Sigmoid colon (tissue), 7 donors: ENCODE measurements at places on chromosomes 12 and 14. TPM values are rescaled to one million over a fixed set of nuclear protein-coding genes. Genes with fewer than 3 reads are reported as not detected.

SLC7A8 gene
- 19.7 TPM for total RNA-seq

- H3K4me1 ChIP-seq = peaks cover 58% of the 10 kb centered on the region
- no peaks in the 10 kb centered on the region for H3K27me3 ChIP-seq
- H3K36me3 ChIP-seq = peaks cover 7% of the 10 kb centered on the region
- no peak overlapping the region for H3K27ac ChIP-seq
Measured at GRCh38 chr14:52895000-52895399, 55.9 kb downstream of the FERMT2 start.

- H3K27me3 ChIP-seq = no peaks in the 10 kb centered on the region
- H3K27ac ChIP-seq = no peak overlapping the region
- no peaks in the 10 kb centered on the region for H3K36me3 ChIP-seq
- no peaks in the 10 kb centered on the region for H3K4me1 ChIP-seq
- H3K4me3 ChIP-seq = no peak overlapping the region
Measured at GRCh38 chr12:58241099-58241498, 299.7 kb downstream of the ATP23 start.

DNA sequence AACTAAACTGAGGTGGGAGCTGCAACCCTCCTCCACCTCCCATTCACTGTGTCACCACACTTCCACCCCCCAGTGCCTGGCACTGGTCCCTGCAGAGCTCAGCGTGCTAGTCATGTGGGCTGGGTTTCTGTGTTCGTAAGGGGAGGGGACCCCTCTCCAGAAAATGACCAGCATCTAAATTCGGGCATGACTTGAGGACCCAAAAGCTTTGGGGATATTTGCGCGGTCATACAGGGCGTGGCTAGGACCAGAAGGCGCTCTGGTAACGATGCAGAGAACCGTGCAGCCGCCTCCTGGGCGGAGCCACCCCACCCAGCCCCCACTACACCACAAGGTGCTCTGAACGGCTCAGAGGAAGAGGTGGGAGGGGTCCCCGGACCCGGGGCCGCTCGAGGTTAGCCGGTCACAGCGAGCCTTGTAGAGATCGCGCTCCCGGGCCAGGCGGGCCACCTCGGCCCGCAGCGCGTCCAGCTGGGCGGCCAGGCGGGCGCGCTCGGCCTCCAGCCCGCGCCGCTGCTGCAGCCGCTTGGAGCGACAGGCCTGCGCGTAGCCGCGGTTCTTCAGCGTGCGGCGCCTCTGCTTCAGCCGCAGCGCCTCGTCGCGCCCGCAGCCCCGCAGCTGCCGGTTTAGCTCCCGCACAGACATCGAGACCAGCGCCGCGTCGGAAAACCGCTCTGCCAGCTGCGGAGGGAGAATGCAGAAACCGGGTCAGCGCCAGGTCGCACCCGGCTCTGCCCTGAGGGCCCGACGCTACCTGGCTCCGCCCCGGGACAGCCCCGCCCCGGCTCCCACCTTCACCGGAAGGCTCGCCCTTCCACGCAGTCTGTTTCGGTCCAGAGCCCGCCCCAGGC, 9.8 kb downstream of the CPNE6 start:
- DNase-seq = no peak
- no peaks in the 10 kb centered on the region for H3K27me3 ChIP-seq
- H3K27ac ChIP-seq = no peak overlapping the region
- H3K4me3 ChIP-seq = peak overlapping the region; percentile 63
- peaks cover 5% of the 10 kb centered on the region for H3K4me1 ChIP-seq

- H3K27me3 ChIP-seq = no peaks in the 10 kb centered on the region
- no peak for DNase-seq
- no peaks in the 10 kb centered on the region for H3K4me1 ChIP-seq
- no peak overlapping the region for H3K4me3 ChIP-seq
- no peak overlapping the region for H3K27ac ChIP-seq
Measured at GRCh38 chr12:132456944-132457495, 32.9 kb upstream of the FBRSL1 start.

- H3K36me3 ChIP-seq = no peaks in the 10 kb centered on the region
- no peaks in the 10 kb centered on the region for H3K4me1 ChIP-seq
- H3K27ac ChIP-seq = no peak overlapping the region
- no peak overlapping the region for H3K4me3 ChIP-seq
- H3K27me3 ChIP-seq = no peaks in the 10 kb centered on the region
- DNase-seq = no peak
Measured at GRCh38 chr12:93979189-93979588, 169.2 kb upstream of the PLXNC1 start.

SPX gene
- total RNA-seq = 0.71 TPM

- H3K4me3 ChIP-seq = no peak overlapping the region
- no peak for DNase-seq
- H3K27me3 ChIP-seq = no peaks in the 10 kb centered on the region
- no peak overlapping the region for H3K27ac ChIP-seq
- H3K4me1 ChIP-seq = peaks cover 25% of the 10 kb centered on the region
Measured at GRCh38 chr14:23828616-23829015, 125.0 kb upstream of the DHRS4 start.

- no peak overlapping the region for H3K27ac ChIP-seq
- H3K36me3 ChIP-seq = no peaks in the 10 kb centered on the region
- H3K4me3 ChIP-seq = no peak overlapping the region
- H3K4me1 ChIP-seq = no peaks in the 10 kb centered on the region
Measured at GRCh38 chr14:78074561-78074960, 95.6 kb upstream of the NRXN3 start.

DNA sequence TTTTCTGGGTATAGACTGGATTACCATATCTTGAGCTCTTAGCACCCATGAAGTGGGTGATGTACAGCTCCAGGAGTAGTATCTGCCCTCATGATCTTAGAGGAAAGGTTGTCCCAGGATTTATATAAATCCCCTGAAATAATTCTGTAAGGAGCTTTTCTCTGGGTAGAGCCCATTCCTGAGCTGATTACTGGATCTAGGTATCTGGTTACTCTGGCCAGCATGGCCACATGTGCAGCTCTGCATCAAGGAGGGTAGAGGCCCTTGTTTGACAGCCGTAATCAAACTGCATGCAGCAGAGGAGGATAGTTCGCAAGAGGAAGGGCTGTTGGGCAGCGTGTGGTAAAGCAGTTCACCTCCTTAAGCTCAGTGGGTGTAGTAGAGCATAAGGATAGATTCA, 8.5 kb downstream of the COX14 start:
- H3K4me1 ChIP-seq = no peaks in the 10 kb centered on the region
- H3K27me3 ChIP-seq = no peaks in the 10 kb centered on the region
- DNase-seq = no peak
- H3K4me3 ChIP-seq = no peak overlapping the region
- H3K36me3 ChIP-seq = peaks cover 11% of the 10 kb centered on the region
- no peak overlapping the region for H3K27ac ChIP-seq

DNA sequence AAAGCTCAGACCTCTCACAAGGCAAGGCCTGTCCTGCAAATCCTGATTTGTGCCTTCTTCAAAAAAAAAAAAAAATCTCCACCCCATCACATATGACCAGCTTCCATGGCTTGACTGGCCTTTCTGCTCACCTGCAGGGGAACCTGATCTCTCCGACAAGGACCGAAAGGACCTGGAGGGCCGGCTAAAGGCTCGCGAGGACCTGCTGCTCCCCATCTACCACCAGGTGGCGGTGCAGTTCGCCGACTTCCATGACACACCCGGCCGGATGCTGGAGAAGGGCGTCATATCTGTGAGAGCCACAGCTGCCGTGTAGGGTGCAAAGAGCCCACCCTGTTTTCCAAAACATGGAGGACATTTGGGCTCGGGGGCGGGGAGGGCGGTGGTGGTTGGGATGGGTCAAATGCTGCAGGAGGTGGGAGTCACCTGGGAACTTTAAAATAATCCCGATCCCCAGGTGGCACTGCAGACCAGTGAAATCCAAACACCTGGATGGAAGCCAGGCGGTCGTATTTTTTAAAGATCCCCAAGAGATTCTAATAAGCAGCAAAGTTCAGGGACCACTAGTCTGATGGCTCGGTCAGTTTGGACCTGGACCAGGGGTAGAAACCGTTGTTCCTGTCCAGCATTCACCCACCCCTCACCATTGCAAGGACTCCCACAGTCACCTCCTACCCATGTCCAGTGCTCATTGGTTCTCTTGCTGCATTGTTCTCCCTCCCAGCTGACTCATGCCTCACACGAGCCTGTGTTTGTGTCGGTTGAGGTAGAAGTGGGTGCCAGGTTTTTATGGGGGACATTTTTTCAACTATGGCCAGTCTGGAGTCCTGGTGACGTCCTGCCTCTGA, 44.8 kb downstream of the FOXN4 start:
- peak overlapping the region; percentile 61 for H3K27ac ChIP-seq
- peaks cover 51% of the 10 kb centered on the region for H3K36me3 ChIP-seq

- peaks cover 9% of the 10 kb centered on the region for H3K4me1 ChIP-seq
- no peak overlapping the region for H3K4me3 ChIP-seq
- no peaks in the 10 kb centered on the region for H3K36me3 ChIP-seq
Measured at GRCh38 chr14:22462923-22463322, 126.1 kb downstream of the DAD1 start.

BLTP3B gene
- 33.3 TPM for total RNA-seq

DNA sequence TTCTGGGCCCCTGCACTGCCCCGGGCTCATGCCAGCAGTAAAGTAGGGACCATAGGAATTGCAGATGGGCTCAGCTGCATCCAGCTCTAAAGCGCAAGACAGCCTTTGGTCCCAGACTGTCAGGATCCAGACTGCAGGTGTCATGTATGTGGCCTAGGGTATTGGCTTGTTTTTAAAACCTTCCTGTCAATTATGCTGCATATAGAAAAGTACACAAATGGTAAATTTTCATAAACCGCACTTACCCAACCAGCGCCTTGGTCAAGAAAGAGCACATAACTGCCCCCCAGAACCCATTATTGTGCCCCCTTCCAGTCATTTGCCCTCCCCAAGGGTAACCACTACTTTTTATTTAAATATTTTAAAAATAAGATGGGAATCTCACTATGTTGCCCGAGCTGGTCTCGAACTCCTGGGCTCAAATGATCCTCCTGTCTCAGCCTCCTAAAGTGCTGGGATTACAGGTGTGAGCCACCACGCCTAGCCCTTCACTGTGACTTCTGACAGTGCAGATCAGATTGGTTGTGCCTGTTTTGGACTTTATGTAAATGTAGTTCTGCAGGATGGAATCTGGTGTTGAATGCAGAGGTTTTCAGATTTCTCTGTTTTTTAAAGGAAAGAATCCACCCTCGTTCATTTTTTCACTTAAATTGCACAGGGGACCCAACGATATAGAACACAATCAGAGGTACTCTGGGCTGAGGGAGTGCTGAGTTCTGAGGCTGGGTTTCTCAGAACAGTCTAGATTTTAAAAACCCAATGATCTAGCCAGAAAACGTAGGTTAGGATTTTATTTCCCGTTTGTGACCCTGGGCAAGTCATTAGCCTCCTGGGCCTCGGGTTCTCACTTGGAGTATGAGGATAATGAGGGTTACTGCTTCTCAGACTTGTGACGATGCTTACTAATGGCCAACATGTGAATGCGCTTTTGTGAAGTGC, 6.7 kb downstream of the NR4A1 start:
- H3K4me1 ChIP-seq = peaks cover 46% of the 10 kb centered on the region
- H3K36me3 ChIP-seq = peaks cover 32% of the 10 kb centered on the region
- H3K27ac ChIP-seq = peak overlapping the region; percentile 100
- H3K27me3 ChIP-seq = no peaks in the 10 kb centered on the region

- H3K27me3 ChIP-seq = peaks cover 3% of the 10 kb centered on the region
- no peaks in the 10 kb centered on the region for H3K36me3 ChIP-seq
- H3K4me1 ChIP-seq = no peaks in the 10 kb centered on the region
- no peak overlapping the region for H3K27ac ChIP-seq
- H3K4me3 ChIP-seq = no peak overlapping the region
- DNase-seq = no peak
Measured at GRCh38 chr12:128224226-128224625, 42.7 kb upstream of the TMEM132C start.

DNA sequence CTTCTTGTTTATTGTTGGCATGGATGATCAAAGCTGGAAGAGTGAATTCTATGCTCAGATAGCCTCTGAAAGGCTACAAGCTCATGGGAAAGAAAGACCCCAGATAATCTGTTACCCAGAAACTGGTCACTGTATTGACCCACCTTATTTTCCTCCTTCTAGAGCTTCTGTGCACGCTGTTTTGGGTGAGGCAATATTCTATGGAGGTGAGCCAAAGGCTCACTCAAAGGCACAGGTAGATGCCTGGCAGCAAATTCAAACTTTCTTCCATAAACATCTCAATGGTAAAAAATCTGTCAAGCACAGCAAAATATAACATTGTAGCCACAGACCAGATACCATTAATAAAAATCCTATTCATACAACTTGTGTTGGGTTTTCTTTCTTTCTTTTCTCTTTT, 7.2 kb downstream of the ACOT6 start:
- H3K4me3 ChIP-seq = no peak overlapping the region
- H3K27ac ChIP-seq = no peak overlapping the region
- no peaks in the 10 kb centered on the region for H3K4me1 ChIP-seq
- H3K36me3 ChIP-seq = no peaks in the 10 kb centered on the region

DNA sequence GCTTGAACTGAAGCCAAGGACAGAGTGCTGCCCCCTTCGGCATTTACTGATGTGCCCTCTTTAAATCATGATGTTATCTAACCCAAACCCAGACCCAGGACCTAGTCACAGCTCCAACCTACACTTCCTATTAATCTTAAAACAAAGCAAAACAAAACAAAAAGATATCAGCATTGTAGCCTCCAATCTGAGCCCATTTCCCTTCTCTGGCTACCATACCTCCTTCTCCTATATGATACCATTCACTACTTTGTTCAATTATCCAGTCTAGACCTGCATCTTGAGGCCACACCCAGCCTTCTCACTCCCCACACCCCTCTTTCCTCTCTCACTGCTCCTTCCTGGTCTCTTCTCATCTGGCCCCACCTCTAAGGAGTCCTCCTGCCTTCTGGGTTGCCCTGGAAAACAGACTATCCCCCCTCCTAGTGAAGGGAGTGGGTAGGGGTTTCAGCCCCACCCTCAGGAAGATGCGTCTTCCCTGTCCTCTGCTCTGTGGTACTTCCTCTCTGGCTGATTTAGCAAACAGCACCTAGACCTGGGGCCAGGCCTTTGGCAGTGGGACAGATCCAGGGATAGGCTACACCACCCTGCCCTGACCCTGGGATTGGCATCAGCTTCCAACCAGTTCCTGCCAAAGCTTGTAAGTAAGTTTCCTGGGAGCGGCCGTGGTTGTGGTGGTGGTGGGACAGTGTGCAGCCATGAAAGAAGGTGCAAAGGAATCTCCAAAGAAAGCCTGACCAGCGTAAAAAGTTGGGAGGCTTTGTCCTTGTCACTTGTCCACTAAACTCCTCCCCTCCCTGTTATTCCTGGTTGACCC, 3.3 kb downstream of the LTB4R start:
- H3K27me3 ChIP-seq = peaks cover 46% of the 10 kb centered on the region
- H3K27ac ChIP-seq = no peak overlapping the region
- DNase-seq = no peak
- no peak overlapping the region for H3K4me3 ChIP-seq

- no peak for DNase-seq
- no peak overlapping the region for H3K4me3 ChIP-seq
- no peaks in the 10 kb centered on the region for H3K27me3 ChIP-seq
- no peaks in the 10 kb centered on the region for H3K4me1 ChIP-seq
- H3K27ac ChIP-seq = no peak overlapping the region
Measured at GRCh38 chr12:127179176-127179575, 1087.8 kb upstream of the TMEM132C start.

GRCh38 chr14:75047506-75047905, 3.8 kb downstream of the MLH3 start:
- H3K27me3 ChIP-seq = no peaks in the 10 kb centered on the region
- H3K4me3 ChIP-seq = no peak overlapping the region
- H3K4me1 ChIP-seq = peaks cover 37% of the 10 kb centered on the region
- H3K36me3 ChIP-seq = no peaks in the 10 kb centered on the region
- no peak overlapping the region for H3K27ac ChIP-seq

- H3K36me3 ChIP-seq = peaks cover 9% of the 10 kb centered on the region
- no peak for DNase-seq
- H3K27ac ChIP-seq = peak overlapping the region; percentile 9
- H3K4me3 ChIP-seq = no peak overlapping the region
Measured at GRCh38 chr14:95095996-95096395, 61.3 kb downstream of the DICER1 start.

A2ML1 gene
- not detected for total RNA-seq

PGAM5 gene
- total RNA-seq = 24.6 TPM

- H3K4me3 ChIP-seq = no peak overlapping the region
- no peaks in the 10 kb centered on the region for H3K27me3 ChIP-seq
- H3K4me1 ChIP-seq = no peaks in the 10 kb centered on the region
- no peak overlapping the region for H3K27ac ChIP-seq
- H3K36me3 ChIP-seq = no peaks in the 10 kb centered on the region
Measured at GRCh38 chr12:74254784-74255183, 282.9 kb upstream of the ATXN7L3B start.
